ENCODE measurements at places on chromosomes 13 and 19.

DNA sequence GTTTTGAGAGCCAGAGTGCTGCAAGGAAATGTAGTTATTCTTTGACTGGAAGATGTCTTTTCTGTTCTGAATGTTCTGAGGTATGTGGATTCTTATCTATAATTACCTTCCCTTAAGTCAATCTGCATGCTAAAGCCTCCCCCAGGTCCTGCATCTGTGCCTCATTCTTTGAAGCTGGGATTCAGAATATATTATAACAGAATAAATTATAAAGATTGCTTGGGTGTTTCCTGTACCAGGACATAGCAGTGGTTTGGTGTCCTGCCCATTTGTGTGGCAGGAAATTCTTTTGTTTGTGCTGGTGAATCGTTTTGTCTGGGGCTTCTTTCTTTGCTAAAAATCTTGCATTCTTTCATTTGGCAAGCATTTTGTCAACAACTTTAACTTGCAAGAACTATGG lies 60.2 kb downstream of the ITGBL1 start:
- DNase-seq = no peak

- DNase-seq = no peak
These were observed 7.8 kb upstream of the KLK14 start for GRCh38 chr19:51090471-51090870.

- DNase-seq = no peak
These were observed 10.3 kb downstream of the ZNF787 start for GRCh38 chr19:56110515-56111448.

- no peak for DNase-seq
These were observed 29.0 kb downstream of the EXOSC8 start for GRCh38 chr13:37029617-37030016.

- no peak for DNase-seq
These were observed 18.0 kb upstream of the C1QTNF9B start for GRCh38 chr13:23915308-23915707.

DNA sequence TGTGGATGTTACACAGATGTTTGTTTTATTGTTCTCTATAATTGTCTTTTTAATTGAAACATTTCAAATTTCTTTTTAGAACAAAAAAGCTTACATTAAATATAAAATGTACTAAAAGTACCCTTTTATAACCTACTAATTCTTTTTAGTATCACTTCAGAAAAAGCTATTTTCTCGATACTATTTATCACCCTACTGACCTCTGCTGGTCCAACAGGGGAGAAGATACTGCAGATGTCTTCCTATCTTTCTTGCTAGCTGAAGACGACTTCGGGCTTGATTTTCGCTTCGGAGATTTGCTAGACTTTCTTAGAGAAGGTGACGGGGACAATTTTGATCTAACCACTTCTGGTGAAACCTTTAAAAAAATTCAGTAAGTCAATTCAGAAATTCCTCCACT lies 42.4 kb downstream of the ZC3H13 start:
- peak; percentile 32 for DNase-seq

GRCh38 chr19:5985098-5985783 lies 7.3 kb upstream of the RANBP3 start:
- no peak for DNase-seq

DNA sequence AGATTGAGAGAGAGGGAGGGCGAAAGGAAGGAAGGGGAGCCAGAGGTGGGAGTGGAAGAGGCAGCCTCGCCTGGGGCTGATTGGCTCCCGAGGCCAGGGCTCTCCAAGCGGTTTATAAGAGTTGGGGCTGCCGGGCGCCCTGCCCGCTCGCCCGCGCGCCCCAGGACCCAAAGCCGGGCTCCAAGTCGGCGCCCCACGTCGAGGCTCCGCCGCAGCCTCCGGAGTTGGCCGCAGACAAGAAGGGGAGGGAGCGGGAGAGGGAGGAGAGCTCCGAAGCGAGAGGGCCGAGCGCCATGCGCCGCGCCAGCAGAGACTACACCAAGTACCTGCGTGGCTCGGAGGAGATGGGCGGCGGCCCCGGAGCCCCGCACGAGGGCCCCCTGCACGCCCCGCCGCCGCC lies at the start of gene TNFSF11:
TNFSF11 (plus strand) TSS at position 142 of the 400 bp plus-strand sequence; CDS start at position 294, 152 bp downstream.
- no peak for DNase-seq

DNA sequence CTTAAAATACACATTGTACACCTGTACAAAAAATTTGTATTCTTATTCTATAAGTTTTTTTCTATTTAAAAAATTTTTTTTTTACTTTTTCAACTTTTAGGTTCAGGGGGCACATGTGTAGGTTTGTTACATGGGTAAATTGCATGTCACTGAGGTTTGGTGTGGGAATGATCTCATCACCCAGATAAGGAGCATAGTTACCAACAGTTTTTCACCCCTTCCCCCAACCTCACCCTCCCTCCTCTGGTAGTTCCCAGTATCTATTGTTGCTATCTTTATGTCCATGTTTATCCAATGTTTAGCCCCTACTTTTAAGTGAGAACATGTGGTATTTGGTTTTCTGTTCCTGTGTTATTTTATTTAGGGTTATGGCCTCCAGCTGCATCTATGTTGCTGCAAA lies 89.9 kb downstream of the CDK8 start:
- no peak for DNase-seq

DNA sequence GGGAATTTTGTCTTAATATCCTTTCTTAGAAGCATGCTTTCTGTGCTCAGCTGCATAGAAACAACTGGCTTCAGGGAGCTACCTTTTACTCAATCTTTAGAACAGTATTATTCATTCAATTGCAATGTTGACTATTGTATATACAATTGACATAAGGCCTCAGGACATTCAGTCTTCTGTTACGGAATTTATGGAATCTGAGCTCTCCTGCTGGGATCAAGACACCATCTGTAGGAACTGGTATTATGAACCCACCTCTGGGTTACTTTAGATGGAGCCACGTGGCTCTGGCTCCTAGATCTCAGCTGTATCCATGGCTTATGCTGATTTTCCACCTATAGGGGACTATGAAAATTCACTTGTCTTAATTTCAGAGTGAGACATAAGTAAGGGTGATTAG lies 716.2 kb upstream of the GPC6 start:
- DNase-seq = no peak

GRCh38 chr13:75194717-75195462 lies 287.1 kb downstream of the TBC1D4 start:
- no peak for DNase-seq

DNA sequence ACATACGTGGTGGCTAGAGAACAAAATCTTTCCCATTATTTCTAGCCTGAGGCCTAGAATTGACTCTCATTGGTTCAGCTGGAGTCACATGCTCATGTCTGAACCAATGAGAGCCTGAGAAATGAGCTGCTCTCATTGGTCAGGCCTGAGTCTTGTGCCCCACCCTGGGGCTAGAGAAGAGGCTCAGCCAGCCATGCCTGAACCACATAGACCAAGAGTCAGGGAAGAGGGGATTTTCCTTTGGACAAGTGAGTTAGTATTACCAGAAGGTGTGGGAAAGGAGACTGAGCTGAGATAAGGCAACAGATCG lies 6.9 kb downstream of the FXYD5 start:
- DNase-seq = no peak

GRCh38 chr13:23771956-23772355 lies 117.2 kb downstream of the MIPEP start:
- DNase-seq = no peak

GRCh38 chr19:40685016-40685526 lies 5.4 kb downstream of the NUMBL start:
- DNase-seq = no peak

GRCh38 chr19:33376423-33376822 lies 2.9 kb downstream of the CEBPG start:
- DNase-seq = no peak

DNA sequence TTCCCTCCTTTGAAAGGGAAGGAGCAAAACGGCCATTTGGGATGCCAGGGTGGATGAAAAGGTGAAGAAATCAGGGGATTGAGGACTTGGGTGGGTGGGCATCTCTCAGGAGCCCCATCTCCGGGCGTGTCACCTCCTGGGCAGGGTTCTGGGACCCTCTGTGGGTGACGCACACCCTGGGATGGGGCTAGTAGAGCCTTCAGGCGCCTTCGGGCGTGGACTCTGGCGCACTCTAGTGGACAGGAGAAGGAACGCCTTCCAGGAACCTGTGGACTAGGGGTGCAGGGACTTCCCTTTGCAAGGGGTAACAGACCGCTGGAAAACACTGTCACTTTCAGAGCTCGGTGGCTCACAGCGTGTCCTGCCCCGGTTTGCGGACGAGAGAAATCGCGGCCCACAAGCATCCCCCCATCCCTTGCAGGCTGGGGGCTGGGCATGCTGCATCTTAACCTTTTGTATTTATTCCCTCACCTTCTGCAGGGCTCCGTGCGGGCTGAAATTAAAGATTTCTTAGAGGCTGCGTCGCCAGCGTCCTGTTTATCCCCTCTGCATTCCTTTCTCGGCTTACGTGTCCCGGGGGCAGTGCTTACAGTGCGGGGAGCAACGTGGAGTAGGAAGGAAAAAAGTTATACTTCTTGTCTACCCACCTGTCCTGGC lies 15.2 kb upstream of the S1PR4 start:
- no peak for DNase-seq

DNA sequence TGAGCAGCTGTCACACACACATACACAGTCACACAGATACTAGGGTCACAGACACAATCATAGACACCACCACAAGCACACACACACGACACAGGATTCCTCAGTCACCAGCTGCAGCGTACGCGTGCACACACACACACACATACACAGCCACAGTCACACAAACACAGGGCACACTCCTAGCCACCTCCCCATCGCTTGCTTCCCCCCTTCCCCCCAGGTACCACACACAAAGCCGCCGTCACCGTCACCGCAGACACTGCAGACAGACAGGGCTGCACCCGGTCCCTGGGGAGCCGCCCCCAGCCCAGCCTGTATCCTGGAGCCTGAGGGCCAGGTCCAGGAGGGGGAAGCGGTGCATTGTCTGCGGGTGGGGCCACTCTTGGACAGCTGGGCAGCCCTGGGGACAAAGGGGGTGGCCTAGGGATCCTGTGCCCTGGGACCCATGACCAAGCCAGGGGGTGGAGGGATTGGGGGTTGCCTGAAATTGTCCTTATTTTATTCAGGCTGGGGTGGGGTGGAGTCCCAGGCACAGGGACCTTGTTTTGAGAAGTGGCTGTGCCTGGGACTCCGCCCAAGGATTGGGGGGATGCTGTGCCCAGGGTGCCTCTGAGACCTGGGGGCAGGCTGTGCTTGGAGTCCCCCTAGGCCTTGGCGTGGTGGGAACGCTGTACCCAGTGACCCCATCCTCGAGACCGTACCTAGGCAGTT lies 957 bp downstream of the NUMBL start:
- no peak for DNase-seq

- no peak for DNase-seq
These were observed 130.5 kb downstream of the ATP11A start for GRCh38 chr13:112820318-112820717.

- DNase-seq = peak; percentile 30
These were observed 24.9 kb upstream of the HNRNPA1L2 start for GRCh38 chr13:52617070-52618060.

- DNase-seq = no peak
These were observed 36.9 kb downstream of the KCNC3 start for GRCh38 chr19:50292216-50292827.

- no peak for DNase-seq
These were observed 49.6 kb downstream of the TSHZ3 start for GRCh38 chr19:31299665-31300064.

GRCh38 chr13:99303863-99304521 lies 3.2 kb downstream of the GPR183 start:
- DNase-seq = no peak

DNA sequence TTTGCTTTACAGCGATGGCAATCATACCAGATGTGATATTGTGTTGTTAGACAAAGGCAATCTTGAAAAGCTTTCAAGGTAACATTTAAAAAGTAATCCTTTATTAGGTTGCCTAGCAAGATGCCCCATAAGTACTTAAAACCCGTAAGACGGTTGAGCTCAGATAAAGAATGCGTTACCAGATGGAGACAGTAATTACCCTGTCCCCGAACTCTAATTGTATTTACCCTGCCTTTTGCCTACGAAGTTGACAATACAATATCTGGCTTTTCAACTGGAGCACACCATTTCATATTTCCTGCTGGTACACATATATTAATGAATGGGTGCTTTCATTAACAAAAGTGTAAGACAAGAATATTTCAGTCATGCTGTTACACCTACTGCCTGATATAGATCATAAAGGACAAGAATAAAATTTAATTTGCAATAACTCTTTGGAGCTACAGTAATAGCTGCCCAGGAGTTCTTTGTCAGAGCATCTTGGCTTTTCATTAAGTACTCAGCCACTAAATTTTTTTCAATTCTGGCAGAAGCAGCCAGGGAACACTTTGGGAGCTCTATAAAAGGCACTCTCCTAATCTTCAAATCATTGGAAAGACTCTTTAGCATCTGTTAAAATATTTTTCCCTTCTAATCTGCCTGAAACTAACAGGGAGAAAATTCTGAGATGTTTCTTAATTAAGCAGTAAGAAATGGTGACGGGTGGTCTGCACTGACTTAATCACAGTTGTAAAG lies 63.8 kb downstream of the DCT start:
- no peak for DNase-seq

DNA sequence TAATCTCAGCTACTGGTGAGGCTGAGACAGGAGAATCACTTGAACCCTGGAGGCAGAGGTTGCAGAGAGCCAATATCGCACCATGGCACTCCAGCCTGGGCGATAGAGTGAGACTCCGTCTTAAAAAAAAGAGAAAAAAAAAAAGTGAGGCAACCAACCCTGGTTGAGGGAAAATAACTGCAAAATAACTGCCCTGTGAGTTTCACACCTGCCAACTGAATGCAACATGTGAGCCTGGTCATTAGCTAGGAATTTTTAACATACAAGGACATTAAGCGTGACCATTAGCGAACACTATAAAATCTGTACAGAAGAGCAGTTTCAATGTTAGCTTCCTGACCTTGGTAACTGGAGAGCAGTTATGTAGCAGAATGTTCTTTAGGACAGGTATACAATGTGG lies 2.4 kb upstream of the CCNP start:
- no peak for DNase-seq

DNA sequence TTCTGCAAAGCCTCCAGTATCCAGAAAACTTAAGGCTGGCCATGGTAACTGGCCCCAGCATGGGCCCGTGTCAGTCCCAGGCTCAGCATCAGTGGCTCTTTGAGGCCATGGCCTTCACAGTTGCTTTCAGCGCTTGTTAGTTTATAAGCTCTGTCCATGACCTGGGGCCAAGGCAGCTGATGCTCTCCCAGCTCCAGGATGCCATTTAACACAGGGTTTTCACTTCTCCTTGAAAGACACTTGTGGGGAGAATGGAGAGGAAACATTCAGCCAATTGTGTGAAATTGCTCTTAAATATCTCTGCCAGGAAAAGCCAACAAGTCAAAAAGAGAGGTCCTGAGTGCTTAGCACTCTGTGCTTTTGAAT lies 321.3 kb downstream of the FOXO1 start:
- no peak for DNase-seq
